ENCODE measurements at places on chromosomes 13 and 19.

DNA sequence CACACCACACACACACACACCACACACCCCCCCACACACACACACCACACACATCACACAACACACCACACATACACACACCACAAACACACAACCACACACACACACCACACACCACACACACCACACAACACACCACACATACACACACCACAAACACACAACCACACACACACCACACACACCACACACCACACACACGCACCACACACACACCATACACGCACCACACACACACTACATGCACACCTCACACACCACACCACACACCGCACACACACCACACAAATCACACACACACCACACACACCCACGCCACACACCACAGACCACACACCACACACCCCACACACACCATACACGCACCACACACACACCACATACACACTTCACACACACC is 83.5 kb downstream of the ZNF557 start:
- no peak for DNase-seq

DNA sequence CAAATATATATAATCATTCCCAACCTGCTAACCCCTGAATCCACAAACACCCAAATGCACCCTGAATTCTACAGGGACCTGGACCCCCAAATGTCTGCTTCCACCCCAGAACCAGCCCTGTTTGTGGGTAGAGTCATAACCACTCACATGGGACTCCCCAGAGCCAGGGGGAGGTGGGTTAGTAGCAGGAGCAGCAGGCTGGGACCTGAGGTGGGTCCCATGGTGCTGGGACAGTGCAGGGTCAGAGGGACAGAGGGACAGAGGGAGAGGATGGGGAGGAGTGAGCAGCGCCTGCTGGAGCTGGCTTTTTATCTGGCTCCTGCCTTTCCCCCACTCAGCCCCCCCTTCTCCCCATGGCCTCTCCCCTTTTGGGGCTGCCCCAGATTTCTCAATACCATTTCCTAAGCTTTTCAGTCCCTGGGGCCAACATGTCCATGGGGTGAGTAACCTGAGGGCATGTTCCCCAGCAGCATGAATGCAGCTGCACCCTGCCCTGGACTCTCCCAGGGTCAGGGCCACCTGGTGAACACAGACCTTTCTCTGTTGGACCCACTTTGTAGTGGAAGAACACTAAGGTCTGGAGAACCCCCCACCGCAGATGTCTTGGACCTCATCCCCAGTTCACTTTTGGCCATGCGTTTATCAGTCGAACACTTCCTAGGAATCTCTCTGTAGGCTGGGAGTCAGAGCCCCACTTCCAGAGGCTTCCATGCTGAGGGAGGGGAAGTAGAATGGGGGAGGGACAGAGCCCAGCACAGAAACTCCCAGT is at the start of gene C3:
C3 (minus strand) TSS at position 282 of the 769 bp plus-strand sequence; CDS start at position 221, 61 bp downstream.
- peak; percentile 51 for DNase-seq

DNA sequence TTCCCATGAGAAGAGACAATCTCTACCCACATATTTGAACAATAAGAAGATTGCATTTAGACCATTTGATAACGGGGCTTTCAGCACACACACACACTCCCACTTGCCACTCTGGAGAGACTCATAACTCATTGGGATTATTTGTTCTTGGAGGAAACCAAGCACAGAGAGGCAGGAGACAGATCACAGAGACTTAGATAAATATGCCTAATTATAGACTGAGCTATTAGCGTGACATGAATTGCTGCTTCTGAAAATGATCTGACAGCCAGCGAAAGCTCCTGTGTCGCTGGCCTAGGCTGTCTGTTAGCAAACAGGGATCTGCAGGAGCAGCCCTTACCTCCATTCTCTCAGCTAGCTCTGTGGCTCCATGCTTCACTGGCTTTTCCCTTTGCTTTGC is 111.4 kb downstream of the CCNA1 start:
- DNase-seq: peak; percentile 8

DNA sequence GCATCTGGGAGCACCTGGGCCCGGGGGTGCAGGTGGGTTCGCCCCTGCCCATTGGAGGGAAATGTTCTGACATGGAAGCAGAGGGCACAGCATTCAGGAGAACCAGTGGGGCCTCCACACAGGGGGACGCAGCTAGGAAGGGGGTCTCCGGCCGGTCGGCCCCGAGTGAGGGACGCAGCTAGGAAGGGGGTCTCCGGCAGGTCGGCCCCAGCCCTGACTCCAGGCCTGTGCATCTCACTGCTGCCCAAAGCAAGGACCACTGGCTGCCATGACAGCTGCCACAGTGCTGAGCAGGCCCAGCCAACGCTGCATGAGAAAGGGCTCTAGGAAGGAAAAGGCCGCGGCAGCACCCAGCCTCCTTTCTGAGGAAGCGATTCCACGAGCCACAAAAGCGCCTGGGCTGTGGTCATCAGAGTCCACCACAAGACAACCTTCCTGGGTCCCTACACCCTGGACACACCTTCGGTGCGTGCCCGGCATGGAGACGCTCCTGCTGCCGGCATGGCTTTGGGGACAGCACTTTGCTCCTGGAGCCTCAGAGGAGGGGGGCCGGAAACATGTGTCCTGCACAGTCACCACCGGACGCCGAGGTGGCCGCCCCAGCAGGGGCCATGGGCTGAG is 9.7 kb downstream of the RASA3 start:
- DNase-seq: no peak

Data from Ammon's horn (tissue), 1 donor.